Stomach (tissue), 19 donors: ENCODE measurements at places on chromosomes 5 and 9.

- DNase-seq, result peak; percentile 23
Measured at GRCh38 chr5:44294516-44294915, 94.7 kb downstream of the FGF10 start.

- peak; percentile 87 for DNase-seq
Measured at GRCh38 chr5:17189381-17190036, 27.9 kb upstream of the BASP1 start.

DNA sequence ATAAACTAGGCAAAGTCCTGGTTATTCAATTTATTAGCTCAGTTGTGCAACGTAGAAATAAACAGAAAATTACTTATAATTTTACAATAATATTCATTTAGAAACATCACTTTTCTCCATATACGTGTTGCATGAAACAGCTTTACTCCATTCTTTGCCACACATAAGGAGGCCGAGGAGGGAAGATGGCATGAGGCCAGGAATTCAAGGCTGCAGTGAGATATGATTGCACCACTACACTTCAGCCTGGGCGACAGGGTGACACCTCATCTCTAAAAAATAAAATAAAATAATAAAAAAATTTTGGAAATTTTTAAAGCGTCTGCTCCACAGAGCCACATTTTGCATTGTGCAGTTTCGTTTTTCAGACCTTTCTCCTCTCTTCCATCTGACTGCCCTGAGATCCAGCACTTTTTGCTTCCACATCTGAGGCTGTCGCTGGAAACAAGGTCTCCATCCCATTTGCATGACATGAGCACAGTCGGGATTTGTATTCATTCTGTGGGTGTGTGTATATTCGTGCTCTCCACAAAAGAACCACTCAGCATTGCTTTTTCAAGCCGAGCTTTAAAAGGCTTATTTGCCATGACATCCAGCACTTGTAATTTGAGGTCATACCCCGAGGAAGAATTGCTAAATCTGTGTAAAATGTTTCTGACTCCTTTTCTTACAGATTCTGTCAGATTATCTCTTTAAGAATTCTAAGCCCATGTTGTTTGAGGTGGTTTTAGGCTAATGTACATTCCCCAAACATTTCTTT is 98.6 kb upstream of the MSX2 start:
- DNase-seq, result no peak

- DNase-seq, result no peak
Measured at GRCh38 chr5:175750511-175750931, 92.7 kb downstream of the HRH2 start.

- no peak for DNase-seq
Measured at GRCh38 chr5:111231119-111231518, 6.9 kb downstream of the CAMK4 start.

DNA sequence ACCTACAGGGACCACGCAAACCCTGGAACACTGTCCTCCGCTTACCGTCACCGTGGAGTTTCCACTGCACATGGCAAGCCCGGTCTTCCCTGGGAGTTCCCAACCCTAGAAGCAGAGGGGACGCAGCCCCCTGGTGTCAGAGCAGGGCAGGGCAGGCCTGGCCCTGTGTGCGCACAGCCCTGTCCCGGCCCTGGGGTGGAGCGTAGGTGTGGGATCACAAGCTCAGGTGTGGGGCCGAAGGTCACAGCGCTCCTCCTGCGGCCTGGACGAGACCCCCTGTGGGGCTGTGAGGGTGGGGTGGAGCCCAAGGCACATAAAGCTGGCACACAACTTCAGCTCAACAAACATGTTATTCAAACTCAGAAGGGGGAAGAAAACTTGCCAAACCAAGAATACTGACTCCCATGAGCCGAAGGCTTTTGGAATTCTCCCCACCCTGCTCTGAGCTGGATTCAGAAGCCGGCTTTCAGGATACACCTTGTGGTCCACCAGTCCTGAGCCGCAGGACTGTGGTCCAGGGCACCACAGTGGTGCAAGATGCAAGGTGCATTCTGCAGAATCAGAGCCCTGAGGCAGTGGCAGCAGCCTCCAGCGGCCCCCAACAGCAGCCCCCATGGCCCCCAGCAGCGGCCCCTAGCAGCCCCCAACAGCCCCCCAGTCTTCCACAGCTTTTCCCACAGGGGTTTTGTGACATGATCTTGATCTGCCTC is 11.8 kb upstream of the EXOC3 start:
- DNase-seq, result peak; percentile 81

DNA sequence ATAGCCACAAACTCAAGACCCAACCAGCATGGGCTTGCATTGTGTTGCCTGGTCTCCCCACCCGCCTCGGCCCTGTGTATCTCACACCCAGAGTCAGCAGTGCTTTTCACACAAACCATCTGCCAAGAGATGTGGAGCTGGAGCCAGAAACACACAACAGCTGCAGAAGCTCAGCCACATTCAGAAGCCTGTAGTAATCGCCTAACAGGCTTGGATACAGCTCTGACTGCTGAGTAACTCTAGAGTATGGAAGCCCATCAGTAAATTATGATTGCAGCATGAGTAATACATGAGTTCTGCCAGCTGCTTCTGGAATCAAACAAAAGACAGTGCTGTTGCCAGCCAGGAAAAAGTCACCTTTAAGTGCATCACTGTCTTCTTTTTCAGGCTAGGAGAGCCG is 16.0 kb downstream of the TEK start:
- peak; percentile 93 for DNase-seq

GRCh38 chr9:129011761-129012181 is 16.4 kb downstream of the SH3GLB2 start:
- no peak for DNase-seq

- peak; percentile 60 for DNase-seq
Measured at GRCh38 chr5:97162045-97162444, 19.6 kb upstream of the LIX1 start.

DNA sequence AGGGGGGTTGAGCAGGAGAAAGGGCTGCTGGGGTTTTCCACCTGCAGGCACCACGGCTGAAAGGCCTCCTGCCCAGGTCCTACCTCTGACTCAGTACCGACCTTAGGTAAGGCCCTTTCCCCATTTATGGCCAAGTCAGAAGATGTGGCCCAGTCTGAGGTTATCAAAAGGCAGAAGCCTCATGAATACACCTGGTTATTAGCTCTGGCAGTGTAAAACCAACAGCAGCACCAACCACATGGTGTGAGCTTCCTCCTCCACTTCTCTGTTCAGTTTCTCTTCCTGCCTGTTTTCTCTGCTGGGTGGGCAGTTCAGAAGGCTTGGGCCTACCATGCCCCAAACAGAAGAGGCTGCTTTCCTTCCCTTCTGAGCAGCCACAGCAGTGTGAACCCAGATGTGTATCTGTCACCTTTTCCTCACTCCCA is 86.9 kb downstream of the UGCG start:
- DNase-seq, result no peak

DNA sequence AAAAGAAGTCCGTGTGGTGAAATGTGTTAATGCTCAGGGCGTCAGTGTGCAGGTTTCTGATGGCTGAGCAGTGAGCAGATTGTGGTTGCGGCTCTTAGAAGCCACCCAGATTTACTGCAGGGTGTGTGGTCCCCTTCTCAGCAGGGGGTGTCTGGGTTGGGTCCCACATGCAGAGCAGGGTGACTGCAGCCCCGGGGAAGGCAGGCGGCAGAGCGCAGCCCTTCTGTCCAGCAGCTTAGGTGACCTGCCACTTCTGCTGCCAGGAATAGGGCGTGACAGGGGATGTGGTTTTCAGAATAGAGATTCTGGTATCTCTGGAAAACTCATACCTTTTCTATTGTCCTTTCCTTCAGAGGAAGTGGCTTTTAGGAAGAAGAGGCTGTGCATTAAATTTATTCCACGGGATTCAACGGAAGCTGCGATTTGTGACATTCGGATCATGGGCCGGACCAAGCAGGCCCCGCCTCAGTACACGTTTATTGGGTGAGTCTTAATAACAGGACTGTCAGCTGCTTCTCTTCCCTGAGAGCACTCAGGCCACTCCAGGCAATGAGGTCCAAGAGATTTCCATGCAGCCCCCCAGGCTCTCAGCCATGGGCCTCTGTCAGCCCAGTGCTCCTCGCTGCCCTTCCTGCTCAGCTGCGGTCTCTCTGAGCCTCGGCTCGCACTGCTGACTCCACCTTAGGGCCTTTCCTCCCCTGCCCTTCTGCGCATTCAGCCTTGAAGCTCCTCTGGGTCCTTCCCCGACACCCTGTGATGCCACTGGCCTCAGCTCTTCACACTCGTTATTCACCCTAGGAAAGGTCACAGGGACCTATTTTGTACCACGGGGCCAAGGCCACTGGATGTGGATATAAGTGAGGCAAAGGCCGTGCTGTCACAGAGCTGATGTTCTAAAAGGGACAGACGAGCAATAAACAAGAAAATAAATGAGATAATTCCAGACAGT is 65.4 kb downstream of the MVB12B start:
- no peak for DNase-seq

DNA sequence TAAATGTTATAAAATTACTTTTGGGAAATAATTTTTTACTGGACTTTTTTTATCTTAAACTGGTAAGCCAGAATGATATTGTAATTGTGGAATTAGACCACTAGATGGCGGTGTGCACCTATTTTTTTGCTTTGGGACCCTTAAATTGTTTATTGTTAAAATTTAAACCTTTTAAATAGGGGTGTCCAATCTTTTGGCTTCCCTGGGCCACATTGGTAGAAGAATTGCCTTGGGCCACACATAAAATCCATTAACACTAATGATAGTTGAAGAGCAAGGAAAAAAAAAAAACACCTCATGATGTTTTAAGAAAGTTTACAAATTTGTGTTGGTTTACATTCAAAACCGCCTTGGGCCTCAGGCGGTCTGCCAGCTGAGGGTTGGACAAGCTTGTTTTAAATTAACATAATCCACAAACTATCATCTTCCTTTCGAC is 28.4 kb upstream of the GADD45G start:
- DNase-seq, result peak; percentile 65

DNA sequence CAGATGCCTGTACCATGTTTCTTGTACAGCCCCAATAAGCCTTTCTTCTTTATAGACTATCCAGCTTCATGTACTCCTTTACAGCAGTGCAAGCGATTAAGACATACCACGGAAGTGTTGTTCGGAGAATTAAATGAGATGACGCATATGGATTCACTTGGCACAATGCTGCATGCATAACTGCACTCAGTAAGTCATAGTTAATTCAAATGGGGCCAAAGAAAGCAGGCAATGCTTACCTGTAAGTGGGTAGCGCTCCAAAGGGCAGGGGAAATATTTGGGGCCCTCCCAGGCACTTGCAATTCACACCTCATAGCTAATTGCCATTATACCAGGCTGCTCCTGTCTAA is 7.7 kb upstream of the ADRA1B start:
- no peak for DNase-seq

- DNase-seq, result no peak
Measured at GRCh38 chr9:24509850-24510249, 35.8 kb downstream of the IZUMO3 start.

DNA sequence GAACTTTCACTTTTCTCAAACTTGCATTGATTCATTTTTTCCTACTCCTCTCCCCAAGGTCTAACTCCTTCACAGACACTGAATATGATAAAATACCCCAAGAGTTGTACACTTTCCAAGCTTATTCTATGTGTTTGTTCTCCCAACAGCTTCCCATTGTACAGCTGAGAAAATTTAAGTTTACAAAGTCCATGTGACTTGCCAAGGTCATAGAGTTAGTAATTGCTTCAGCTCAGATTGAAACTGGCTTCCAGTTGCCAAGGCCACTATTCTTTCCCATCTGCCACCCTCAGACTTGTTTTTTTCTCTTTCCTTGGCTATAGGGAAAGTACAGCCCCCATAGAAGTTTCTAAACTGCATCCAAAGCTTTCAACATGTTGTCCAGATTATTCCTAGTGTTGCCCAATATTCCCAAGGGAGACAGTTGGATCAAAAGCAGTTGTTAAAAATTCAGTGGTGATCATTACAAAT is 34.8 kb downstream of the TNFSF8 start:
- peak; percentile 64 for DNase-seq

DNA sequence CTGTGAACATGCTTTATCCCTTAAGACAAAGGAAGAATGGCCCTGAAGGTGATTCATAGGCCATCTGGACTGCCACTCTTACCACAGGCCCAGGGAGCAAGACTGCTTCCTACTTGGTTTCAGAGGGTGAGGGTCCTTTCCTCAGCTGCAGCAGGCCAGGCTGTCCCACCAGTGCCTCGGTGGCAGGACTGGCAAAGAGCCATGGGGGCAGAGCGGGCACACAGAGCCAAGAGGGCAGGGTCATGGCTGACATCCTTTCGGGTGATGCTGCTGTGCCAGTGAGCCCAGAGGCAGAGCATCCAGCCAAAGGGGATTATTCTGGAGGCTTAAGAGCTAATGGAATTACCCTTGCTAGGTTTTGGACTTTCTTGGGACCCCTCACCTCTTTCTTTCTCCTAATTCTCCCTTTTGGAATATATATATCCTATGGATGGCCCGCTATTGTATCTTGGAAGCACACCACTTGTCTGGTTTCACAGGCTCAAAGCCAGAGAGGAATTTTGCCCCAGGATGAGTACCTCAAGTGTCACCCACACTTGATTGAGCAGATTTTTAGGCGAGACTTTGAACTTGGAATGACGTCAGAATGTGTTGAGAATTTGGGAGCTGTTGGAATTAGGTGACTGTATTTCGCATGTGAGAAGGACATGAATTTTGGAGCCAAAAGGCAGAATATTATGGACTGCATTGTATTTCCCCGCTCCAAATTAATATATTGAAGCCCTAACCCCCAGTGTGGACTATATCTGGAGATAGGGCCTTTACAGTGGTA is 180.6 kb downstream of the BARX1 start:
- no peak for DNase-seq

- peak; percentile 11 for DNase-seq
Measured at GRCh38 chr5:167525004-167525403, 766.4 kb upstream of the WWC1 start.

DNA sequence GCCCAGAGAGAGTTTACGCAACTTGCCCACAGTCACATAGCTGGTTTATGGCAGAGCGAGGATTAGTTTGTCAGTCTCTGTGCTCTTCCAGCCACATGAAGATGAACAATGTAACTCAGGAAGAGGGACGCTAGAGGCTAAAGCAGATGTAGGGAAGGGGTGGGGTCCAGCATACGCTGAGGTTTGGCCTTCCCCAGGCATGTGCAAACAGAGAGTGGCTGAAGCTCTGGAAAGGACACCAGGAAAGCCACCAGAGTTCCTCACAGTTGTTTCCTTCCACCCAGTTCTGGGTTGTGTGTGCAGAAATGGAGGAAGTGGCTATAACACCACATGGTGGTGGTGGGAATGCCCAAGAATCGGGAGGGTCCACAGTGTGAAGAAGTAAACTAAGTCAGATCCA is 60.0 kb downstream of the SNX18 start:
- DNase-seq, result no peak

GRCh38 chr5:132095424-132095972 is 21.9 kb downstream of the CSF2 start:
- DNase-seq, result no peak

GRCh38 chr9:2291980-2292704 is 277.0 kb downstream of the SMARCA2 start:
- DNase-seq, result no peak

- DNase-seq, result peak; percentile 64
Measured at GRCh38 chr9:83981126-83981871, 694 bp downstream of the RMI1 start.

GRCh38 chr9:126028746-126029145 is 281.6 kb downstream of the PBX3 start:
- DNase-seq, result no peak

GRCh38 chr9:131869348-131869747 is 129.5 kb upstream of the RAPGEF1 start:
- DNase-seq, result no peak

- DNase-seq, result no peak
Measured at GRCh38 chr5:25345240-25345771, 700.5 kb upstream of the CDH10 start.
